T-helper 17 cell (primary cell): ENCODE measurements at places on chromosomes 5 and 9.

GRCh38 chr5:96577909-96578308 is 84.3 kb upstream of the CAST start:
- H3K27ac ChIP-seq = no peak overlapping the region
- H3K36me3 ChIP-seq = no peaks in the 10 kb centered on the region
- no peaks in the 10 kb centered on the region for H3K4me1 ChIP-seq
- no peak for DNase-seq
- H3K4me3 ChIP-seq = no peak overlapping the region

- H3K4me1 ChIP-seq = peaks cover 35% of the 10 kb centered on the region
- no peaks in the 10 kb centered on the region for H3K27me3 ChIP-seq
- H3K4me3 ChIP-seq = no peak overlapping the region
- peaks cover 29% of the 10 kb centered on the region for H3K36me3 ChIP-seq
These were observed 4.5 kb downstream of the EXOC3 start for GRCh38 chr5:447501-447900.

- H3K36me3 ChIP-seq = no peaks in the 10 kb centered on the region
- H3K27me3 ChIP-seq = peaks cover 58% of the 10 kb centered on the region
- DNase-seq = no peak
- no peak overlapping the region for H3K27ac ChIP-seq
- no peaks in the 10 kb centered on the region for H3K4me1 ChIP-seq
These were observed 113.1 kb upstream of the SMIM23 start for GRCh38 chr5:171672556-171672955.

DNA sequence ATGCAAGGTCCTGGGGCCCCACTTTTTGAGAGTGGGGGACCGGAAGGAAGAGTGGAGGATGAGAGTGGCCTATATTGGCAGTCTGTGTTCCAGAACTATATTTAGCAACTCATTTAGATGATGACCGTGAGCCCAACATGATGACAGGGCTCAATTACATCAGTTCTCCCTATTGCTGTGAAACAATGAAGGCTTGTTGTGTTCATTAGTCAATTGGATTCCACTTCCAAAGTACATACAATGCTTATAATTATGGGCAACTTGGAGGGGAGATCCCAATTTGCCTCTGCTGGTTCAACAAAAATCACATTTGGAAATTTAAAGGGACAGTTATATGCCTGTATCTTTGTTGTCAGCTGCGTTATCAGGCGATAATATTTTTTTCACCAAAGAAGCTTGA is 91.1 kb downstream of the TARS1 start:
- H3K27me3 ChIP-seq = peaks cover 19% of the 10 kb centered on the region
- H3K4me1 ChIP-seq = no peaks in the 10 kb centered on the region
- H3K4me3 ChIP-seq = no peak overlapping the region
- H3K27ac ChIP-seq = no peak overlapping the region
- H3K36me3 ChIP-seq = no peaks in the 10 kb centered on the region

DNA sequence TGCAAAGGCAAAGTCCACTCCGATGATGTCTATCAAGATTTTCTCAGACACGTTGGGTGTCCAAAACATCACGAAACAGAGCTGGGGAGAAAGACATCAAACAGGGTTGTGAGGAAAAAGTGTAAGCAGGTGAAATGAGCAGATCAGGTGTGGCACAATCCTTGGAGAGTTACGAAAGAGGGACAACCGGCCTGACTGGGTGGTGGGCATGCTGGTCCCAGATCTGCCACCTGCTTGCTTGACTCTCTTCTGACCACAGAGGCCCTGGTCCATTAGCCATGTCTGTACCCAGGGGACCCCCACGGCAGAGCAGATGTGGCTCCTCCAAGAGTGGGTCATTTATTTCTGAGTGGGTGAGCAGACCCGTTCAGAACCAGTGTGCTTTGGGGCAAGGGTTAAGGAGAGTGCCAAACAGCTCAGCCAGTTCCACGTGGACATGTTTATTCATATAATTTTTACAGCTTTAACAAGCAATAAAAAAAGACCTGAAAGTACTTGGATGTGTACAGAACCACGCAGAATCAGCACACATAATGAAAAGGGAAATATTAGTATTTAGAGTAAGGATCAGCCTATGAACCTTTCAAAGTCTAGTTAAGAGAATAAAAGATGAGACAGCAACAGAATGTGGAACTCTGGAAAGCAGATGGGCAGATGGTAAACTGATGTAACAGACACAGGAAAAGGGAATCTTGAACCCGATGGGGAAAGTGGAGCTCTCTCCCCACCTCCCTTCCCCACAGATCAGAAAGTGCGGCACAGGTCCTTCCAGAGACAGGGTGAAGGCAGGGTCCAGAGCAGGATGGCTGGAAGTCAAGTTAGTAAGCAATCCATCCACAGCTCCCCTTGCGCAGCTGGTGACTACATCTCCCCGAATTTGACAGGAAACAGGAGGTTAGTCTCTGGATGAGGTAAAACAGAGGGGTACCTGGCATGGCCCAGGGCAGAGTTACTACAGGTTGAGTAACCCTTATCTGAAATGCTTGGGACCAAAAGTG is 52.5 kb downstream of the OTULIN start:
- H3K36me3 ChIP-seq = peaks cover 5% of the 10 kb centered on the region
- no peak for DNase-seq
- H3K27ac ChIP-seq = peak overlapping the region; percentile 74

DNA sequence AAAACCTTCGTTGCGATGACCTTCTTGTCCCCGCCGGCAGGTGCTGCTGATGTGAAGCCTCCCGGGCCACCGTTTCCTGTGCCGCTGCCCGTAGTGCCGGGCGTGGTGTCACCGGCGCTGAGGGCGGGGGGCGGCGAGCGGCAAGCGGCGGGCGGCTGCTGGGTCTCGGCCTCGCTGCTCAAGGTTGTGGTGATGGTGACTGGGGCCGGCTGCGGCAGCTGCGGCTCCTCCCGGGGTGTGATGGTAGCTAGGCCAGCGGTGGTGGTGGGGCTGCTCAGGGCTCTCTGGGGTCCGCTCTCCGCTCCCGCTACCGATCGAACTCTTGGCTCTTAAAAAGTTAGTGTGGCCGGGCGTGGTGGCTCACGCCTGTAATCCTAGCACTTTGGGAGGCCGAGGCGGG is 36.0 kb upstream of the PTPN3 start:
- no peaks in the 10 kb centered on the region for H3K4me1 ChIP-seq
- no peak overlapping the region for H3K27ac ChIP-seq
- no peaks in the 10 kb centered on the region for H3K27me3 ChIP-seq
- H3K4me3 ChIP-seq = no peak overlapping the region

DNA sequence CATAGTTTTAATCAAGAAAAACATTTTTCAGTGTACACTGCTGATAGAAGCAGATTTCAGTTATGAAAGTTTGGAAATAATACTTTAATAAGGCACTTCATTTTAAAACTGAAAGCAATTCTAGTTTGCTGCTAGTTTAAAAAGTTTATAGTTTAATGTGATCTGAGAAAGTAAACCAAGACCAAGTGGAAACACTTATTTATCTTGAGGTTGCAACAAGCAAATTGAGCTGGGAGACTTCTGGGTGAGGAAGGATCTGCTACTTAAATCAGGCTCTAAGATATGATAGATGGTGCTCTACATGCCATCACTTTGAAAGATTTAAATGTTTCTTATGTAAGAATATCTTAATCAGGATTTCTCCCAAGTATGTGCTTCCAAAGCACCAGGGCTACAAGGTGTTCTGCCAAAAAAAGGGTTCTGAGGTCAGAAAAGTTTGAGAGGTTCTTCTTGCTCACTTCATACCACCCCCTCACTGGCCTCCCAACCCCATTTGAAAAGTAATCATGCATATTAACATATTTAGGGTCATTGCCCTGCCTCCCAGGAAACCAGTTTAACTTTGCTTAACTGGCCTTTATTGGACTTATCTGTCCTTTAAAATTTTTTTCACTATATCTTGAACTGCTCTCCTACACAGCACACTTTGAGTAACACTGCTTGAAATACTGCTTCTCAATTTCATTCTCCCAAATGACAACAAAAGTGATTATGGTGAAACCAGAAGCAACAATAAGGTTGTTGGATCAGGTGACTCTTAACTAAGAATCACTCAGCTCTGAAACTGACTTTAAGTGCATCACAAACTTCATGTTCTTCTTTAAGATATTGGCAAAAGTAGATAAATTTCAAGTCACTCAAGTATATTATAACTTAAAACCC is 15.5 kb downstream of the SLC44A1 start:
- H3K4me1 ChIP-seq = peaks cover 33% of the 10 kb centered on the region
- no peaks in the 10 kb centered on the region for H3K27me3 ChIP-seq
